Lower lobe of right lung (tissue), 2 donors: ENCODE measurements at places on chromosomes 4 and X. TPM values are rescaled to one million over a fixed set of nuclear protein-coding genes. Genes with fewer than 3 reads are reported as not detected.
A peak's percentile ranks its signal among the peaks of the same experiment; 100 is the strongest.

Gene ZFX
- 39.1 TPM for total RNA-seq

Gene MAGEE2
- total RNA-seq: not detected

Gene MOSPD2
- 39.8 TPM for total RNA-seq

Gene MAGEB2
- total RNA-seq: not detected

Gene DDX3X
- total RNA-seq: 227 TPM

Gene SCML2
- total RNA-seq: 0.80 TPM

DNA sequence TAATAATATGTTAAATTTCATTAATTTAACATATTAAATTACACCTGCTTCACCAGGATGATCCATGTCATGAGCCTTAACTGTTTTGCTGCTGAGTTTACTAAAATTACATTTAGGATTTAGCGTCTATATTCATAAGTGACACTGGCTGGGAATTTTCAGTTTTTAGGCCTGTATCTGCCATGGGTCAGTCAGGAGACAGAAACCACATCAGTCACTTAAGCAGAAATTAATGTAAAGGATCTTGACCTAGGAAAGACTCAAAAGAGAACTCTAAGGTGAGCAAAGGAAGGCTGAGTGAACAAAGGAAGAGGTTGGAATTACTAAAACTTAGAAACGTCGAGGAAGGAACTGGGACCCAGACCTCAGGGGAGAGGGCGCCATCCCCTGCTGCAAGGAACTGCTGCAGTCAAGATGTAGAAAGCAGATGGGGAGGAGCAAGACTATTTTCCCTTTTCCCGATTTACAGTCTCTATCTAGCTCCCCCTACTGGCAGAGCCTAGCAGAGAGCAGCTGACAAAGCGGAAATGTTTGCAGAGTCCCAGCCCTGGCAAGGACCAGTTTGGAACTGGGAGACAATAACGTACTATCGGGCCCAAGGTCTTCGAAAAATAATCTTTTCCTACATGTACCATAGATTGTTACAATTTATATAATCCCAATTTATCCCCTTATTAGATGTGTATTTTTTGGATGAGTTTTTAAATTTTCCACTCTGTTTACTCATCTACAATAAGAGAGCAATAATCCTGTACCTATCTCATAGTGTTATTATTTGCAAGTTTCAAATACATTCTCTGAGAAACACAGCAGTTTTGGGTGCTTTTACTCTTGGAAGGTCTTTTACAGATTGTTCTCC is 22.6 kb upstream of the RBBP7 start:
- no peaks in the 10 kb centered on the region for H3K27me3 ChIP-seq
- H3K4me3 ChIP-seq: no peak overlapping the region
- H3K36me3 ChIP-seq: no peaks in the 10 kb centered on the region
- H3K4me1 ChIP-seq: no peaks in the 10 kb centered on the region
- no peak overlapping the region for H3K27ac ChIP-seq
- DNase-seq: peak; percentile 45

DNA sequence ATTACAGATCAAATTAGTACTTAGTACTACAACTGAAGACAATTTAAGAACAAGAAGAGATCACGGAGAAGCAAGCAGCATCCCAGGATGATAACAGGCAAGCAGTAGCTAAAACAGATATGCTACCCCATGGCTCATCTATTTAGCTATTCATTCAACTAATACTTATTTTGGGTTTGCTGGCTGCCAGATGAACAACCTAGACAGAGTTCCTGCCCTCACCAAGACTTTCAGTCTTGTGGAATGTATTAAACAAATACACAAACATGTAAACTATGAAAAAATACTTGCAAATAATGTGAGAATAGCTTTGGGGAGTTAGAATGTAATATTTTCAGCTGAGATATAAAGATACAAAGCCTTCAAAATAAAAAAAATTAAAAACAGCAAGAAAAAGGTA is 2.4 kb upstream of the CORIN start:
- peaks cover 30% of the 10 kb centered on the region for H3K4me1 ChIP-seq
- DNase-seq: no peak
- H3K27me3 ChIP-seq: peaks cover 5% of the 10 kb centered on the region

- no peak overlapping the region for H3K4me3 ChIP-seq
- peaks cover 19% of the 10 kb centered on the region for H3K27me3 ChIP-seq
- DNase-seq: peak; percentile 50
- no peaks in the 10 kb centered on the region for H3K36me3 ChIP-seq
- H3K4me1 ChIP-seq: peaks cover 13% of the 10 kb centered on the region
Observed at GRCh38 chr4:7630568-7631287, 196.0 kb upstream of the PSAPL1 start.

DNA sequence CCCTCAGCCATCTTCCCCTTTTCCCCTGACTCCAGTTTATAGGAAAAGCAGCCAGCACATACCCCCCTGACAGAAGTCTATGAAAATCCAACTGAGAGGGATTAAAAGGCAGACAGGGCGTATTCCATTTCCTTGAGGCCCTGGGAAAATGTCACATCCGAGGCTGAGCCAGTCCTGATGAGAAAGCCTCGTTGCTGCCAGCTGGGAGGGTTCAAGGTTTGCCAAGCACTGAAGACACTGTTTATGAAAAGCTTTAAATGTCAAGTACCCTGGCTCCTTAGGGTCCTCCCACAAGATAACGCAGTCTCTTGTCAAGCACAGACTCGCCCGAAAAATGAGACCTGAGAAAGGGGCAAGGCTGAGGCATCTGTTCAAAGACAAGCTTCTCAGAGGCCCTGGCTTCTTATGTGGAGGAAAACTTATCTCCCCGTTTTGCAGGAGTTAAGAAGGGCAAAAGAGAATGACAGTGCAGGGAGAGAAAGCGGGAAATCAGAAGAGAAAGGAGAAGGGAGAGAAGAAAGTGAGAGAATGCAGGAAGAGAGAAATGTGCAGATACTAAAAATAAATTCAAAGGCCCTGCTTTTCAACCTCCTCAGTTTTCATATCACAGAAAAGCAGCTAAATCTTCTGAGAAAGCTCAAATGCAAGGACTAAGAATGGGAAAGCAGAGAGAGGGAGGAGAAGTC is 44.7 kb downstream of the SCD5 start:
- peaks cover 10% of the 10 kb centered on the region for H3K4me1 ChIP-seq
- no peak for DNase-seq
- no peaks in the 10 kb centered on the region for H3K36me3 ChIP-seq
- H3K27me3 ChIP-seq: no peaks in the 10 kb centered on the region
- no peak overlapping the region for H3K4me3 ChIP-seq

DNA sequence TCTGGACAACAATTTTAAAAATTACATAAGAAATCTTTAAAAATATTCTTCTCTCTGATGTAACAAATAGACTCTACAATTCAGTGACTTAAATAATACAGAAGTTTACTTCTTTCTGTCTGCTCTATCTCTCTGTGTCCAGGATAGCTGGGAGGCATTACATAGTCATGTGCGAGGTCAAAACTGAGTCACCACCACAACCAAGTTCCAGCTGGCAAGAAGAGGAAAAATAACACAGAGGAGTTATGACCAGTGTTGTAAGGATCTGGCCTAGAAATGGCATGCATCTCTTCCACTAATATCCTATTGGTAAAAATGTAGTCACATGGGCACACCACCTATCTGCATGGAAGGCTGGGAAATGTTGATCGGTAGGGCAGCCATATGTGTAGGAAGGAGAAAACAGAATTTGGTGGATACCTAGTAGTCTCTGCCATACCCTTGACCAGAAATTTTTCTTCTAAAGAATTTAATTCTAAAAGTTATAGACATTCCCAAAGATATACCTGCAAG is 39.4 kb upstream of the WDFY3 start:
- no peak overlapping the region for H3K27ac ChIP-seq
- no peaks in the 10 kb centered on the region for H3K4me1 ChIP-seq
- no peak overlapping the region for H3K4me3 ChIP-seq

GRCh38 chr4:127007305-127007704 is 625.5 kb upstream of the INTU start:
- H3K4me1 ChIP-seq: no peaks in the 10 kb centered on the region
- DNase-seq: no peak
- no peaks in the 10 kb centered on the region for H3K36me3 ChIP-seq

- no peaks in the 10 kb centered on the region for H3K4me1 ChIP-seq
- no peak overlapping the region for H3K4me3 ChIP-seq
- no peak overlapping the region for H3K27ac ChIP-seq
- H3K27me3 ChIP-seq: no peaks in the 10 kb centered on the region
- no peak for DNase-seq
Observed at GRCh38 chr4:181432335-181432734, 810.9 kb upstream of the TENM3 start.

DNA sequence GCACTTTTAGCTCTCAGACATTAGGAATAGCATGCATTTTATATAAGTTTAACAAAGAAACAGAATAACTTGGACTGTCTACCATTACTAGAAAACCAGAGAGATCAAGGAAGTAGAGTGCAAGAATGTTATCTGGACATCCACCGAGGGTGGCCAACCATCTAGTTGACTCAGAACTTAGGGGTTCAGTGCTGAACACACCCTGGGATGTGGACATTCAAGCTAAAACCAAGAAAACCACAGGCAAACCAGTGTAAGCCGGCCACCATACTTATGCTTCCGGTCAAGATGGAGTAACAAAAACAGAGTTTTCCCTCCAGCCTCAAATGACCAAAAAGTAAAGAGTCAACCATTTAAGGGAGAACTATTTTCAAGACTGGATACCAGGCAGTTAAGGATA is 181.4 kb upstream of the MXRA5 start:
- H3K27ac ChIP-seq: no peak overlapping the region
- H3K4me1 ChIP-seq: no peaks in the 10 kb centered on the region
- no peak overlapping the region for H3K4me3 ChIP-seq

DNA sequence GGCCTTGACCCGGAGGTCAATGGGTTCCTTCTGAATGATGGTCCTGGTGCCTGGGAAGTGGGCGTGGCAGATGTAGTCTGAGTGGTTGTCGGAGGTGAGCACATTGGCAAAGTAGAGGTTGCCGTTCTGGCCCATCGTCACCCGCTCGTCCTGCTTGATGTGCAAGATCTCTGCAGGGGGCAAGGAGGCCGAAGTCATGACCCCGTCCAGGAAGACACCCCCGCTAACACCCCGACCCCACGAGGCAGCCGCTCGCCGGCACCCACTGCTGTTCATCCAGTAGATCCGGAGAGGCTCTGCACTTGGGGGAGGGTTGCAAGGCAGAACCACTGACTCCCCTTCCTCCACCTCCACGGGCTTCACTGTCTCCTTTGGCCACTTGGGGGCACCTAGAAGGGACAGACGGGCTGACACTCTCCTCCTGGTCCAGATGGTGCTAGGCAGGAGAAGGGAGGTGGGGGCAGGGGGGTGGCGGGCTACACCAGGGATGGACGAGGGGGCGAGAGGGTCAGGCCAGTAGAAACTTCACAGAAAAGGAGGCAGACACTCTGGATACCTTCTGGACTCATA is 15.1 kb downstream of the L1CAM start:
- H3K36me3 ChIP-seq: no peaks in the 10 kb centered on the region
- H3K4me1 ChIP-seq: no peaks in the 10 kb centered on the region
- no peaks in the 10 kb centered on the region for H3K27me3 ChIP-seq
- no peak overlapping the region for H3K4me3 ChIP-seq

GRCh38 chrX:22397566-22397965 is 124.9 kb downstream of the CBLL2 start:
- H3K27me3 ChIP-seq: no peaks in the 10 kb centered on the region
- H3K36me3 ChIP-seq: no peaks in the 10 kb centered on the region
- no peaks in the 10 kb centered on the region for H3K4me1 ChIP-seq
- H3K27ac ChIP-seq: no peak overlapping the region

GRCh38 chr4:172725581-172725980 is 443.0 kb upstream of the GALNT7 start:
- H3K4me1 ChIP-seq: no peaks in the 10 kb centered on the region
- H3K4me3 ChIP-seq: no peak overlapping the region
- H3K27ac ChIP-seq: no peak overlapping the region
- H3K36me3 ChIP-seq: no peaks in the 10 kb centered on the region

DNA sequence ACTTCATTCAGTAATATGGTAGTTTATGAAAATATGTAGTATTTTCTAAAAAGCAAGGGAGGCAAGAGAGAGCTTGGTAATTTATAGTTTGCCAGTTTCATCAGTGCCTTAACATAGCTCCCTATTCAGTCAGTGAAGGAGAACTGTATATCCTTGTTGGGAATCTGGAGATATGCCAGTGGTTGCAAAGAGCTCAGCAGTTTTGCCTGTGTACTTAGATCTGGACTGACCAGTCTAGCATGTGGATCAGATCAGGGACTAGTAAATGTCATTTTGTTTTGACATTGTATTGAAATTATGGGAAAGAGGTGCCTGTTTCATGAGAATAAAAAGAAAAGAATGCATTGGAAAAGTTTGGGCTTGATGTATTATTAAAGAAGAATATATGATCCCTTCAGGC is 88.6 kb downstream of the ZIC3 start:
- H3K36me3 ChIP-seq: no peaks in the 10 kb centered on the region
- H3K4me3 ChIP-seq: no peak overlapping the region
- H3K27ac ChIP-seq: no peak overlapping the region
- DNase-seq: no peak
- no peaks in the 10 kb centered on the region for H3K27me3 ChIP-seq

GRCh38 chr4:25658357-25658771 is 2.7 kb downstream of the SLC34A2 start:
- H3K4me3 ChIP-seq: peak overlapping the region; percentile 57
- peak overlapping the region; percentile 87 for H3K27ac ChIP-seq
- H3K4me1 ChIP-seq: no peaks in the 10 kb centered on the region
- peaks cover 28% of the 10 kb centered on the region for H3K27me3 ChIP-seq
- H3K36me3 ChIP-seq: peaks cover 28% of the 10 kb centered on the region
- DNase-seq: no peak

GRCh38 chrX:46374371-46374770 is 170.8 kb downstream of the ZNF674 start:
- H3K4me3 ChIP-seq: no peak overlapping the region
- DNase-seq: no peak
- H3K36me3 ChIP-seq: no peaks in the 10 kb centered on the region
